ENCODE measurements at places on chromosomes 7 and 10.

GRCh38 chr7:74606909-74607510, 50.5 kb upstream of the GTF2I start:
- no peak for DNase-seq

DNA sequence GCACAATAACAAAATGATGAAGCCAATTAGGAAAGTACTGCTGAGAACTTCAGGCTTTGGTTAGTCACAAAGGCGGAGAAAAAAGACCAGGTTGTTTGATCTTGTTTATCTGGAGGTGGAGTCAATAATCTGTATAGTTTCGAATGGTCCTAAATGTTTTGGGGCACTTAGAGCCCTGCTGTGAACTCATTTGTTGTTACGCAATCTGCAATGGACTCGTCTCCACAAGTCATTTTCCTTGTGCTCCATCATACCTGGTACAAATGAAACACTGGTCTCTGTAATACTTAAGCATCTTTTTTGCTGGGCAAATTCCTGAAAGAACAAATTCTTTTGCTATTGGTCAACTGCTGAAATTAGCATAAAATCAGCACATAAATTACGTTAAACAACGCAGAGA, 430.5 kb downstream of the GATA3 start:
- DNase-seq = no peak

GRCh38 chr7:35969066-35969465, 168.2 kb downstream of the SEPTIN7 start:
- DNase-seq = no peak

DNA sequence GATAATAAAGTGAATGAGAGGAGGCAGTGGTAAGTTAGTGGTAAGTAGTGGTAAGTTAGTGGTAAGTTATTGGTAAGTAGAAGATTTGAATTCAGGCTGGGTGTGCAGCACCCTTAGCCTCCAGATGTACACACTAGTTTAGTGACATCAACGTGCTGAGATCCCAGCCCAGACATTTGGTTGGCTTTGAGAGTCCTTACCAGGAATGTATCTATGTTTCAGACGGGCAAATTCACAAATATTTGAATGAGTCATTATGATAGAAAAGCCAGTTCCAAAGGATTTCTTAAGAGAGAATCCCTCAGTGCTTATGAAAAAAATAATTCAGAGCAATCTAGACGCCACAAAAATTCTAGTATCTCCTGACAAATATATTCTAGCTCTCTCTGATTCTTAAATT, 70.0 kb downstream of the ARL4A start:
- peak; percentile 83 for DNase-seq

DNA sequence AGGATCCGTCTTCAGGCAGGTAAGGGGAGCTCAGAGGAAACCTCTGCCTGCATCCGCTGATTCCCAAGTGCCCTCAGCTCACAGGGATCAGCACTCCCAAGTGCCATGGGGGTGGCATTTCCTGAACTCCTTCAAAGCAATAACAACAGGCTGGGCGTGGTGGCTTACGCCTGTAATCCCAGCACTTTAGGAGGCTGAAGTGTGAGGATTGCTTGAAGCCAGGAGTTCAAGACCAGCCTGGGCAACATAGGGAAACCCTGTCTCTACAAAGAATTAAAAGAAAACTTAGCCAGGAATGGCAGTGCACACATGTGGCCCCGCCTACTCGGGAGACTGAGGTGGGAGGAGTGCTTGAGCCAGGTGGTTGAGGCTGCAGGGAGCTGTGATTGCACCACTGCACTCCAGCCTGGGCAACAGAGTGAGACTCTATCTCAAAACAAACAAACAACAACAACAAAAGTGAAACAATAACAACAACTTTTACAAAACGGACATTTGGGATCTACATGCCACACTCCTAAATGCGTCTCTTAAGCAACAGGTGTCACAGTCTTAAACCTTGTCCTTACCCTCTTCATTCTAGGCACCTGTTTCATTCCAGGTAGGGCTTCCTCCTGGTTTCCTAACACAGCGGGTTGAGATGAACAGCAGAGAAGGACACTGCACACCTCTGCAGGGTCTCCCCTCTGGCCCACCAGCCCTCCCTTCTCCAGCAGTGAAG, 73.8 kb downstream of the PAXIP1 start:
- DNase-seq = no peak

DNA sequence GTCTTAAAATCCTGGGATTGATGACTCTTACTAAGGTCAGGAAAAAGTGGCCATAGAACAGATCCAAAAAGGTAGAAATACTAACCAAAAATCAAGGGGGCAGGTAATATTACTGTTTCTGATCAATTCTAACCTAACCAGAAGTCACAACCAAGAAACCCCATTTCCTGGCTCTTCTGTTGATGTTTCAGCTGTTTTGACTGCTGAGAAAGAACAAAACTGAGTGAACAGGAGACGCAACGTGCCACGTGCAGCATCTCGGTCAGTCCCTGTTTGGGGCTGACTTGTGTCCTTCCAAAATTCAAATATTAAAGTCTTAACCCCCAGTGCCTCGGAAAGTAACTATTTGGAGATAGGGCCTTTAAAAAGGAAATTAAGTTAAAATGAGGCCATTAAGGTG, 56.8 kb downstream of the JAZF1 start:
- DNase-seq = no peak

Data from AG08395 (cell line).